Activated CD4-positive, alpha-beta T cell treated with anti-CD3 and anti-CD28 coated beads for 36 hours (primary cell): ENCODE measurements at places on chromosomes 12 and 14.

DNA sequence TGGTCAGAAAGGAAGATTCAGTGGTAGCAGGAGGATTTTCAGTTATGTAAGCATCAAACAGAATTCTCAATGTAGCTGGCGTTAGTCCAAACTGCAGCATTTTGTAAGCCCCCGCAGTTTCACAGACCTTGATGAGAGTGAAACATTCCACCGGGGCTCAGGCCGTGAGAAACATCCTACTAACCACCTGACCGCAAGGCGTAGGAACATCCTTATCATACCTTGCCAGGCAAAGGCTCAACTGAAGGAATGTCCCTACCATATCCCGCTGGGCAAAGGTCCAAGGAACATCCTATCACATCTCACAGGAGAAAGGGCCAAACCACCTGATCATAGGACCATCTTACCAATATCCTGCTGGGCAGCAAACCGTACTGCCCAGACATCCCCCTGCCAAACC is 624.8 kb upstream of the TMEM132C start:
- DNase-seq, result no peak

DNA sequence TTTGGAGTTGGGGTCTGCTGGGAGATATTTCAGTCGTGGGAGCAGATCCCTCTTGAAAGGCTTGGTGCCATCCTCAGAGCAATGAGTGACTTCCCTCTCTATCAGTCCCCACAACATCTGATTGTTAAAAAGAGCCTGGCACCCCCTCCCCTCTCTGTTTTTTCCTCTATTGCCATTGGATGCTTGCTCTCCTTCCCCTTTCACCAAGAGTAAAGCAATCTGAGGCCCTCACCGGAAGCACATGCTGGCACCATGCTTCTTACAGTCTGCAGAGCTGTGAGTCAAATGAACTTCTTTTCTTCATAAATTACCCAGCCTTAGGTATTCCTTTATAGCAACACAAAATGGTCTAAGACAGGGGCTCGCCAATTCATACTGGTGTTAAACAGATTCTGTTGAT is 99.1 kb upstream of the CCND2 start:
- no peak for DNase-seq

GRCh38 chr12:9951026-9951675 is 19.0 kb upstream of the CLEC2A start:
- DNase-seq, result peak; percentile 44

DNA sequence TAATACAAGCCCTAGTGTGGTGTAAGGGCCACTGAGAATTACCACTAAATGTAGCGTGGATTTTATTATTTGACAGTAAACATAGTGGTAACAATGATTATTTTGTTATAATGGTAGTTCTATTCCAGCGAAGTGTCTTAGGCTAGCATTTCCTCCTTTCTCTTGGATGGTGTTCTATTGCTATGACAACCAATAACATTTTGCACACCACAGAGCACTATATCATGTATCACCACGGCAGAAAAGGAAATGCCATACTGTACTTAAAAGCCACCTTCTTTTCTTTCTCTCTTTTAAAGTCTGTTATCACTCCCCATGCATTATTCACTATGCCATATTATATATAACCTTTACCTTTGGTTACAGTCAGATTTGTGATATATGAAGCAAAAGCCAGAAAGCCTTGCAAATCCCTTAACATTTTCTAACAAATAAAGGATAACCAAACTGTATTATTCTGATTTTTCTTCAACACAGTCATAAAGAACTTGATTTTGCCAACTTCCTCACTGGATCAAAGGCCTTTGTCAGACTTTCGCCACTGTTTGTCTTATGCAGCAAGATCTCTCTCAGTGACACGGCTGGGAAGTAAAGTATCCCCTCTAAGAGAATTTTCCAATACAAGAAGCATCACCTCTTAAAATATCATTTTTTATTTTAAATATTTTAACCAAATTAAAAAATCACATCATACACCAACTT is 195.8 kb downstream of the FOXN3 start:
- DNase-seq, result no peak

DNA sequence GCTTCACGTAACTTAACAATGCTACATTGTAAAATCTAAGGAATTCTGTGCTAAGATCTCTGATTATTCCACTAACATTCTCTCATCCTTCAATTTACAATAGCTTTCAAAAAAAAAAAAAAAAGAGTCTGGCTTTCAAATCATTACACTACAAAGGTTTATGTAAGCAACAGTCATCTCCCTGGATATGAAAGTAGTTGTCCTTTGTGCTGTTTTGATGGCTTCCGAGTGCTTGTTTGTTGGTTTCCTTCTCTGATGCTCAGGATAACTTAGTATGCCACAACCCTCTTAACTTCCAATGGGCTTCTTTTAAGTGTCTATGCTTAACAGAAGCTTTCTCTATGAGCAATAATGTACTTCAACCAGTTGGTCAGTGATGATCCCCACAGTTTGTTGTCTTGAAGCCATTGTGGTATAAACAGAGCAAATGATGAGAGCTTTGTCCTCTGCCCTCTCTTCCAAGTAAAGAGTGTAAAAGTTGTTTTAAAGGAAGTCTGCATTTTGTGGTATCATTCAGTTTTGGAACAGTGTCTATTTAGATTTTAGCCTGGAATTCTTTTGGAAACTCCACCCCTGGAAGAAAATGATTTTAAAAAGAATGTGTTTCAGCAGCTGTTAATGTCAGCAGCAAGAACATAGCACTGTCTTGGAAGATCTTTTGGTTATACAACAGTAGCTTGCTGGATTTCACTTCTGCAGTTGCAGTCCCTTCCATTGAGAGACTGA is 396.1 kb upstream of the RGS6 start:
- DNase-seq, result no peak

DNA sequence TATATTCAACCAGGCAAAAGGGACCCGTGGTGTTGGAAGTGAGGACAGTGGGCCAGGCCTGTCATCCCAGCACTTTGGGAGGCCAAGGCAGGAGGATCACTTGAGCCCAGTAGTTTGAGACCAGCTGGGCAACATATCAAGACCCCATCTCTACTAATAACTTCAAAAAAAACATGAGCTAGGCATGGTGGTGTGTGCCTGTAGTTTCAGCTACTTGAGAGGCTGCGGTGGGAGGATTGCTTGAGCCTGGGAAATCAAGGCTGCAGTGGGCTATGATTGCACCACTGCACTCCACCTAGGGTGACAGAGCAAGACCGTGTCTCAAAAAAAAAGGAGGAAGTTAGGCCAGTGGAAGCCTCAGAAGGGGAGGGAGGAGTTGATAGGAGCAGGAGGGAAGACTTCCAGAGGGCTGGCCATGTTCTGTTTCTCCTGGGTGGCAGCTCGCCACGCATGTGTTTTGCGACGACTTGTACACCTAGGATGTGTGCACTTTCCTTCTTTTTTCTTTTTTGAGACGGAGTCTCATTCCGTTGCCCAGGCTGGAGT is 10.1 kb downstream of the SLC25A29 start:
- DNase-seq, result no peak

DNA sequence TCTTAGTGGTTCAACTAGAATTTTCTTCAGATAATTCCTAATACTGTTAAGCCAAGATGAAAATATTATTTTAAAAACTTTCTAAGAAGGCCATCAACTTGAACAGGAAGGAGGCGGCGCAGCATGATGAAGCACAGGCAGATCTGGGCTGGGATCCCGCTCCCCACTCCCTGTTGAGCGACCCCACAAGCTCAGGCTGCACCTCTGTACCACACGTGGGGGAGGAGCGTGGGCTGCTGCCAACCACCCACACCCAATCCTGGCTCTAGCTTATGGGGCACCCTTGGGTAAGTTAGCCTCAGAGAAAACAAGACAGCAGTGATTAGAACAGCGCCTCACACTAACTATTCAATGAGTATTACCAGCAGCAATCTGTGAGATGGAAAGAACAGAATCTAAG is 6.0 kb downstream of the MTERF2 start:
- no peak for DNase-seq
